ENCODE measurements at places on chromosomes 16 and 17.

DNA sequence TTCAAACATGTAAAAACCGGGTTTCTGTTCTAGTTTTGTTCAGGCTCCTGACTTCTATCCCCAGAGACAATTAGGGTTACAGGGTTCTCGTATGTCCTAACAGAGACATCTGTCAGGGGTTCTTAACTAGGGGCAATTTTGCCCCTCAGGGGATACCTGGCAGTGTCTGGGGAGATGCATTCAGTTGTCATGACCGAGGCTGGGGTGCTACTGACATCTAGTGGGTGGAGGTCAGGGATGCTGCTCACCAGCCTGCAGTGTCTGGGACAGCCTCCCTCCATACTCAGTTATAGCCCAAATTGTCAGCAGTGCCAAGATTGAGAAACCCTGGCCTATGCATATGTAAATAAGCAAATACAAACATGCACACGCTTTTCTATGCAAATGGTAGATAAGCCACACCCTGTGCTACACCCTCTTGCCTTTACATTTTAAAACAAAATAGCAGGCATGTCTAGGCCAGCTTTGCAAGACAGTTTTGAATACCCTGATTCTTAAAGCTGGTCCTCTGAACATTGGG, 37.4 kb downstream of the CLEC16A start:
- peak; percentile 33 for DNase-seq

- peak; percentile 43 for DNase-seq
Measured at GRCh38 chr16:86575754-86576557, 2.4 kb upstream of the FOXL1 start.

- no peak for DNase-seq
Measured at GRCh38 chr17:40363111-40363827, 1.3 kb downstream of the GJD3 start.

DNA sequence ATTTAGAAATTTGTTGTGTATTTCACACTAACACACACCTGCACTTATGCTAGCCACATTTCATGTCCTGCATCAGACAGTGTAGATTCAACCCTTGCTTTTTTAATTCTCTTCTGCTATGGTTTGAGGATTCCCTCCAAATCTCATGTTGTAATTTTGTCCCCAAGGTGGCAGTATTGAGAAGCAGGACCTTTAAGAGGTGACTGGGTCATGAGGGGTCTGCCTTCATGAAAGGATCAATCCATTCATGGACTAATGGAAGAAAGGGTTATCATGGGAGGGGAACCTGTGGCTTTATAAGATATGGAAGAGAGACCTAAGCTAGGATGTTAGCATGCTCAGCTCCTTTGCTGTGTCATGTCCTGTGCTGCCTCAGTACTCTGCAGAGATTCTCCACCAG, 1032.2 kb downstream of the CDH11 start:
- DNase-seq: no peak

- no peak for DNase-seq
Measured at GRCh38 chr17:18228176-18228682, 2.8 kb downstream of the LLGL1 start.

GRCh38 chr17:4527134-4527533, 28.1 kb downstream of the MYBBP1A start:
- no peak for DNase-seq

GRCh38 chr16:22232277-22233036, 26.4 kb downstream of the EEF2K start:
- no peak for DNase-seq

DNA sequence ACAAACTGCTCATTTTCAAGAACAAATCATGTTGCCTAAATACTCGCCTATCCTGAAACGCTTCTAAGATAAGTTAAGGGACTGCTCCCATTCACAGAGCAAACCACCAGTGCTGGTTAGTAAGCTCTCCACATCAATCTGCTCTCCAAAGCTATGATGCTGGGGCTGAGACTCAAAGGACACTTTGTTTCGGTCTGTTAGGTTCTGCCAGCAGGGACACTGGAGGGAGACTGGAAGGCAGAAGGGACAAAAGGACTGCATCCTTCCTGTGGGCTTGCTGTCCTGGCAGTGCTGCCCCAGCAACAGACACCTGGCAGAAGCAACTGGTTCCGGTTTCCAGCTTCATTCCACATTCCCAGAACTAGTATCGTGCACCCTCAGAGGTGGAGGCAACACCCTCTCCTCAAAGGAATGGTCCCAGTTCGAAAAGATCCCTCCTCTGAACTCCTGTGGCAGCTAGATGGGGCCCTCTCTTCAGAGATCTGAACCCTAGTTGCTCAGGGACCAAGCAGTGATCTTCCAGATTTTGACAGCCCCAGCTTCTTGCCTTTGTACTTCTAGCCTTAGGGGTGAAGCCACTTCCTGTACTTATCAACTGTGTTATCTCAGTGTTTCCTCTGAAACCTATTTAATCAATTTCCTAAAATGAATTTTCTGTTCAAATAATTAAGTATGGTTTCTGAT, 73.4 kb upstream of the GSG1L start:
- peak; percentile 45 for DNase-seq

- no peak for DNase-seq
Measured at GRCh38 chr16:86577314-86577971, 906 bp upstream of the FOXL1 start.

DNA sequence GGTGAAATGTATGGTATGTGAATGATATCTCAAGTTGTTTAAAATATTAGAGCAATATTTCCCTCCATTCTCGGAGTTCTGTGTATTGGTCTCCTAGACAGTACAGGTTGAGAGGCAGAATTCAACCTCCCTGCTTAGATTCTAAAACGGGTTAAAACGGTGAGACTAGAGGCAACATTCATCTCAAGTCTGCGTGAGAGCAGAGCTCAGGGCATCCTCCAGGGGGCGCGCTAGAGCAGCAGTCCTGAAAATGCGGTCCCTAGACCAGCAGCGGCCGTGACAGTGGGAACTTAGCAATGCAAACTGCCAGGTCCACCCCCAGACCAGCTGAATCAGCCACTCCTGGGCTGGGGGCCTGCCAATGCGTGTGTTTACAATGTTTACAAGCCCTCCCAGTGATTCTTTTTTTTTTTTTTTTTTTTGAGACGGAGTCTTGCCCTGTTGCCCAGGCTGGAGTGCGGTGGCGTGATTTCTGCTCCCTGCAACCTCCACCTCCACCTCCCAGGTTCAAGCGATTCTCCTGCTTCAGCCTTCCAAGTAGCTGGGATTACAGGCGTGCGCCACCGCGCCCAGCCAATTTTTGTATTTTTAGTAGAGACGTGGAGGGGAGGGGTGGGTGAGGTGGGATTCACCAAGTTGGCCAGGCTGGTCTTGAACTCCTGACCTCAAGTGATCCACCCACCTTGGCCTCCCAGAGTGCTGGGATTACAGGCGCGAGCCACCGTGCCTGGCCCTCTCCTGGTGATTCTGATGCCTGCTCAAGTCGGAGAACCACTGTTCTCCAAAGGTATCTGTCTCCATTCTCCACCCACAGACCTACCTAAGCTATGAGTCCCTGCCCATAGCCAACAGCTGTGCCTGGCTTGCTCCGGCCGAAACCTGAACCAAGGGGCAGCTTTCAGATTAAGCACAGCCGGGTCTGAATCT, 24.2 kb downstream of the KLHL36 start:
- peak; percentile 84 for DNase-seq

DNA sequence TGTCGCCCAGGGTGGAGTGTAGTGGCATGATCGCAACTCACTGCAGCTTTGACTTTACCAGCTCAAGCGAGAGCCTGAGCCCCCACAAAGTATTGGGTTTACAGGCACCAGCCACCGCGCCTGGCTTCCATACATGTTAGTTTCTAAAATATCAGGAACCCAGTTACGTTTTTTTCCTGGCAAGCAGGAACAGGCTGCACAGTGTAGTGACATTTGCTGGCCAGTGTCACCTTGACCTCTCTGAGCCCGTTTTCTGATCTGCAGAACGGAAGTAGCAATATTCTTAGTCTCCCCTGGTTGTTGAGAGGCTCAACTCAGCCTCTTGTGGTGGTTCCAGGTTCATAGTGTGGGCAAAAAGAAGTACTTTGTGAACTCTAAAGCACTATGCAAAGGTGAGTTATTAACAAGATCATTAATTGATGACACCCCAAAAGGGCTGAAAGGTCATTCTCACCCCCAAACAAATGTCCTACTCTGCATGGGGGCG, 15.6 kb downstream of the IGF2BP1 start:
- DNase-seq: no peak

GRCh38 chr17:65529761-65530522, 31.5 kb downstream of the AXIN2 start:
- DNase-seq: no peak

GRCh38 chr16:22677024-22677830, 136.7 kb upstream of the HS3ST2 start:
- DNase-seq: no peak

DNA sequence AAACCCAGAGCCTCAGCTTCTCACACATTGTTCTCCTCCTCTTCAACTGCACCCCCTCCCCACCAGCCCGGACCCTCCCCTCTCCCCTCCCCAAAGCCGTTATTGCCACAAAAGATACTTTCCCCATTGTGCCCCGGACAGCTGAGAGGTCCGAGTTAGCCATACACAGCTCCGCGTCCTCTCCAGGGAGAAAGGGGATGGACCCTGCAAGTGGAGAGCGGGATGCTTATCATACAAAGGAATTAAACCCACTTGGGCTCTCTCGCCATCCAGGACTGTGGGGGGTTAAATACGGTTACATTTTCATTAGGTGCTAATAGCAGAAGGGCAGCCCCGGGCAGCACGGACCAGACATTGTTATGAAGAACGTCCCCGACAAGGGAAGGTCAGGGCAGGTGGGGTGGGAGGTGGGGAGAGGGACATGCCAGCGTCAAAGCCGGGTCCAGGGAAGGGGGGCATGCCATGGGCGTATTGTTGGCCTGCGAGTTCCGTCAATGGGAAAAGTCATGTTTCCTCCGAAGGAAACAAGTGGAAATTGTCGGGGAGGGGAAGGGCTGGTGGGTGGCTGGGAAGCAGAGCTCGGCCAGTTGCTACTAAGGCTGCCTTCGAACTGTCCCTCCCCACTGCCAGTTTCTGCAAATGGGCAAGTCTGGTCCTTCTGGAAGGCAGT, 99.1 kb downstream of the SOX9 start:
- DNase-seq: no peak

- DNase-seq: no peak
Measured at GRCh38 chr16:52786091-52786490, 239.1 kb upstream of the TOX3 start.

GRCh38 chr16:75942936-75943335, 216.6 kb upstream of the CPHXL start:
- DNase-seq: no peak

DNA sequence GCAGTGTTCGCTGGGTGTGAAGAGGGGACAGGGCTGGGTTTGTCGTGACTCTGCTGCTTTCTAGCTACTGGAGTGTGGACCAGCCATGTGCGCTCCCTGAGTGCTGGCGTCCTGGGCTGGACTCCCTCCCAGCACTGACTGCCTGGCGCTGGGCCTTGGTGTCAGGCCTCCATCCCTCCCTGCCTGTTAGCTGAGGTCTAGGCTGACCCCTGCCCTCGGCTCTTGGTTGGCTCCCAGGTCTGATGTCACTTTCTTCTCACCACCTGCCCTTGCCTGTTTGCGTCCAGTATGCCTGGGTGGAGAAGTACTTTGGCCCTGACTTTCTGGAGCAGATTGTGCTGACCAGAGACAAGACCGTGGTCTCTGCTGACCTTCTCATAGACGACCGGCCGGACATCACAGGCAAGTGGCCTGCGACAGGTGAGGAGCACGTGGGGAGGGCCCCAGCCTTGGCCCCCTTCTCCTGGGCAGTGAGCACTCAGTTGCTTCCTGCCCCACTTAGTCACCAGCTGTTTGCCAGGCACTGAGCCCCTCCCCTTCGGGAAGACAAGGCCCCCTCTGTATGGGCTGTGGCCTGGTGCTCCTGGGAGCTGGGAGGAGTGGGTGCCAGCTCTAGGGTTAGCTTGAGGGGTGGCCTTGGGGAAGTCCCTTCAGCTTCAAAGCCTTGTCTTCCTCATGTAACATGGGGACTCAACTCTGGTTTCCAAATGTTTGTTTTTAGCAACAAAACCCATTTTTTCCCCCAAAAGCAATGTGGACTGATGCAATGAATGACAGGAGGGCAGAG, 41.5 kb downstream of the NT5M start:
- no peak for DNase-seq

- no peak for DNase-seq
Measured at GRCh38 chr17:49013311-49014213, 16.4 kb downstream of the IGF2BP1 start.

DNA sequence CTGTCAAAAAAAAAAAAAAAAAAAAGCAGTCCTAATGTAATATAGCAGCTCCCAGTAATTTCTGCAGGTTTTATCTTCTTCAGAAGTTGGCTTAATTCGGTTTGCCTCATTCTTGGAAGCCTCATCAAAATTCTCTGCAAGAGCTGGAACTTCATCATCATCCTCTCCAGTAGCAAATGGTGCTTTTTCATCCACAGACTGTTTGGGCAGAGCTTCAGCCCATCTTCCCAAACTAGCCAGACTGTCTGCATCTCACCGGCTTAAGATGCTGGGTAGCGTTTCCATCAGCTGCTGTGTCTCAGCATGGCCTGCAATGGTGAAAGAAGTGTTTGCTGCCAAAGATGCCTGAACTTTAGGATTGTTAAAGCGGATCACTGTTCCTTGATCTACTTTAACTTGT, 112.6 kb downstream of the AIPL1 start:
- no peak for DNase-seq

DNA sequence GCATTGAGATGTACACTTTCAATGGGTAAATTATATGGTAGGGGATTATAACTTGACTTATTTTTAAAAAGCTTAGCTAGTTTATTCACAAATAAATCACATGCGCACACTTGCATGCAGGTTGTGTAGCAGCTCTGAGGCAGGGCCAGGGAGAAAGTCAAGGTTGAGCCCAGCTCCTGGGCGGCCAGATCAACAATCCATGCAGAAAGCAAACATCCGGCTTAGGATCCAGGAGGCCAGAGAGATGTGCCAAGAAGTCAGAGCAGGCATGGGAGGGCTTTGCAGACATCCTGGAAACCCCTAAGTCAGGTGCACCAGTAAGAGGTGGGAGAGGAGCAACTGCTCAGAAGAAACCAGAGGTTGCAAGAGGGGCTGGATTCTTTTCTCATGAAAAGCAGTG, 186.5 kb downstream of the AXIN2 start:
- no peak for DNase-seq

GRCh38 chr16:89290887-89291286, 73.4 kb downstream of the ZNF778 start:
- no peak for DNase-seq

GRCh38 chr16:53895433-53895832, 191.5 kb downstream of the FTO start:
- no peak for DNase-seq

DNA sequence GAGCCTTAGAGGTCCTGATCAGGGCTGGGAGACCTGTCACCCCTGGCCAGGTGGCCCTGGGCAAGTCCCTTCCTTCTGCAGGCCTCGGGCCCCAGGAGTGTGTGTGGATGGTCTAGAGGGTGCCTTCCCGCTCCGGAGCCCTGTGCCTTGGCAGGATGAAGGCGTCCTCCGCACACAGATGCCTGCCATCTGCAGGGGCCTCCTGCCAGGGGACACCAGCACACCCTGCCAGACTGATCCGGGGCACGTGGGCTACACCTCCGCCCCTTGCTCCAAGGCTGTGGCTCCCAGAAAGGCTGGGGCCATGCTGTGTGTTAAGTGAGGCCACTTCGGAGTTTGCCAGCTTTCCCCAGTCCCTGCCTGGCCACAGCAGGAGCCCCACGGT, 30.7 kb downstream of the NPTX1 start:
- no peak for DNase-seq

- DNase-seq: no peak
Measured at GRCh38 chr17:56130631-56131030, 22.6 kb upstream of the ANKFN1 start.
